ENCODE measurements at places on chromosomes 4 and X.

DNA sequence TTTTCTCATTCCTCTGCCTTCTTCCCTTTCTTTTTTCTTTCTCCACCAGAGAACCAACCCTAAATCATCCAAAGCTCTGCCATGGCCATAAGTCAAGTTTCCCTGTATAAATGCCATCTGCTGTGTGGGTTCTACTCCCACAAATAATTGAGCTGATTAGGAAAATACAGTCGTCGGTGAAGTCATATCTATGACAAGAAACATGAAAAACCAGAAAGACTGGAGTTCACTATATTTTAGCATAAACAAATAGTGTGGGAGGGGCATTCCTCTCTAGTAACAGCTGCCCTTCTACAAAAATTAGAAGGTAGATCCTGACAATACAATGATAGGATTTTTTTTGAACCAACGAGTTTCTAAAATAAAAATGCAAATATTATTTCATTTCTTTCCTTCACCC, 48.8 kb downstream of the SPOCK3 start:
- no peak for DNase-seq

GRCh38 chr4:5758741-5759140, 47.7 kb downstream of the EVC start:
- DNase-seq: no peak

GRCh38 chrX:31138124-31138523, 66.3 kb upstream of the FTHL17 start:
- DNase-seq: no peak

GRCh38 chrX:106481341-106481740, 130.4 kb upstream of the RADX start:
- DNase-seq: no peak

DNA sequence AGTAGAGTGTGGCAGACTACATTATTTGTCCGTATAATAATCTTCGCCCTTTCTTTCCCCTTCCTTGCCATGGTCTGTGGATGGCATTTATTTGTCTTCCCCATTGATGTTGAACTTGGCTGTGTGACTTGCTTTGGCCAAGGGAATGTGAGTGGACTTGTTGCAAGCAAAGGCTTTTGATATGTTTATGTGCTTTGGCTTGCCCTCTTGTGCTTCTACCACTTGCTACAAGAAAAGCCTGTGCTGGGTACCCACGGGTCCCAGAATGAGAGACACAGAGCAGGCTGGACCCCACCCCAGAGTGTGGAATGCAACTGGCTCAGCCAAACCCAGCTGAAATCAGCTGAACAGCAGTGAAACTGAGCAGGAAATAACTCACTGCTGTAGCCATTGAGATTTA, 63.0 kb downstream of the FAM184B start:
- no peak for DNase-seq

GRCh38 chrX:7168371-7168770, 20.4 kb upstream of the PUDP start:
- no peak for DNase-seq

DNA sequence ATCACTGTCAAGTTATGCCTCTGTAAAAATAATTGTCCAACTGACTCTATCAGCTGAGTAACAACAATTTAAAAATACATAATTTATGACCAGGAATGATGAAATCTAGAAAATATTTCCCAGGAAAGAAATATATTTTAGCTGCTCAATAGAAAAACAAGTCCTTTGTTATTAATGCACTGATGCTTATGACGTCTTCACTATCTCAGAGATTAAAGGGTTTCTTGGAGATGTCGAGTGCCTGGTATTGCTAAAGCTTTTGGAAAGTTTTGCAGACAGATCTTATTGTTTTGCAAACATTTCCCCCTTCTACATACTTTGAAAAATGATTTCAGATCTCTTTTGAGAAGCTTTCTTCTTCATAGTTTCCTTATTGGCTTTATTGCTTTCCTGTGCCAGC, 154.6 kb upstream of the RPS6KA3 start:
- no peak for DNase-seq

DNA sequence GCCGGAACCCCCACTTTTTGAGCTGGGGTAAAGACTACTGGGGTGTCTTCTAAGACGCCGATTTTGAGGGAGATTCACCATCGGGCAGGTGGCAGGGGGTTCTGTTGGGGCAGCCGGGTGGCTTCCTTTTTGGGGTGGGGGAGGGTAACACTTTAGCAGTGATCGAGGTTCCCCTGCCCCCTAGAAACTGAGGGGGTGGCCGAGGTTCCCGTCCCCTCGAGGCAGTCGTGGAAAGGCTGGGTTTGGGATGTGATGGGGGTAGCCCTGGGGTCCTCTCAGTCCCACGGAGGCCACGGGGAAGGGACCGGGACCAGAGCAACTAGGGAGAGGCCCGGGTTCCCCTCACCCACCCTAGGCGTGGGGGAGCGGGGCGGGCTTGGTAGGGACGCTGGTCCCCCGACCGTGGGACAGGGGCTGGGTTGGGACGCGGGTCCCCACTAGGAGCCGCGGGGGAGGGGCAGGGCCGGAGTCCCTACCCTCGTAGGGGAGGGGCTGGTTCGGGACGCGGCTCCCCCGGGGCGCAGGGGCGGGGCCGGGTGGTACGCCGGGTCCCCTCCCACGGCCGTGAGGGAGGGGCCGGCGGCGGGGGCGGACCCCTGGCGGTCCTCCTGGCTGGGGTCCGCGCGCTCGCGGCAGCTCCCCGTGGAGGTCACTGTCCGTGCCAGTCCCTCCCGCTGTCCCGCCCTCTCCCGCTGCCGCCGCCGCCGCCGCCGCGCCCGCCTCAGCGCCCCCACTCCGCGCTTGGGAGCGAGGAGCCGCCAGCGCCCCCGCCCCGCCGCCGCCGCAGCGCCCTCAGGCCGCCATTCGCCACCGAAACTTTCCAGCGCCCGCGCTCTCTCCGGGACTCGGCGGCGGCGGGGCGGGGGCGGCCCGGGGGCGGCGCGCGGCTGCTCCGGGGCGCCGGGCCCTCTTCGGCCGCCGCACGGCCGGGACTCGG, at the start of gene TBL1X:
TBL1X (plus strand) TSS at position 624 of the 937 bp plus-strand sequence. CDS start 188,529 bp downstream, outside the sequence.
- DNase-seq: peak; percentile 18

DNA sequence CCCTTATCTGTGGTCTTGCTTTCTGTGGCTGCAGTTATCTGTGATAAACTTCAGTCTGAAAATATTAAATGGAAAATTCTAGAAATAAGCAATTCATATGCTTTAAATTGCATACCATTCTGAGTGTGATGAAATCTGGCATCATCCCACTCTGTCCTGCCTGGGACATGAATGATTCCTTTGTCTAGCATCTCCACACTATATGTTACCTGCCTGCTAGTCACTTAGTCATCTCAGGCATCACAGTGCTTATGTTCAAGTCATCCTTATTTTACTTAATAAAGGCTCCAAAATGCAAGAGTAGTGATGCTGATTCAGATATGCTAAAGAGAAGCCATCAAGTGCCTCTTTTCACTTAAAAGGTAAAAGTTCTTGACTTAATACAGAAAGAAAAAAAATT, 14.3 kb upstream of the RAB9B start:
- DNase-seq: no peak

Measured in activated CD4-positive, alpha-beta T cell treated with anti-CD3 and anti-CD28 coated beads, Interleukin-2, amount 50 U/mL, for 24 hours (primary cell).